Memory B cell (primary cell): ENCODE measurements at places on chromosomes 1 and 21.

DNA sequence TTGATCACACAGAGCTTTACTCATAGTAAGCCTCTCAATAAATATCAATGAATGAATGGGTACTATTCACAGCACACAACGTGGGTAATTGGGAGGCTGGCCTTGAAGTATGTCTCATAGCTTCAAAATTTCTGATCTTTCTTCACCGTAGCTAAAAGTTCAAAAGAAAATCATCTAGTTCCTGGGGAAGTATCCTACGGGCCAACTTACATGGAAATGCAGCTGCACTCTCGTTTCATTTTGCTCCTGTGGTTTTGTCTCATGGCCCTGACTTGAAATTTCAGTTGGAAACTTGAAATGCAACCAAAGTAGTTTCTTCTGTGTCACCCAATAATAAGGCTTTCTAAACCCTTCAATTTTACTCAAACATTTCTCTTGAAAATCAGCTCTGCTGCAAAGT lies 76.1 kb upstream of the CNIH3 start:
- DNase-seq, result no peak

GRCh38 chr21:44347911-44348451 lies 5.4 kb upstream of the TRPM2 start:
- DNase-seq, result no peak

DNA sequence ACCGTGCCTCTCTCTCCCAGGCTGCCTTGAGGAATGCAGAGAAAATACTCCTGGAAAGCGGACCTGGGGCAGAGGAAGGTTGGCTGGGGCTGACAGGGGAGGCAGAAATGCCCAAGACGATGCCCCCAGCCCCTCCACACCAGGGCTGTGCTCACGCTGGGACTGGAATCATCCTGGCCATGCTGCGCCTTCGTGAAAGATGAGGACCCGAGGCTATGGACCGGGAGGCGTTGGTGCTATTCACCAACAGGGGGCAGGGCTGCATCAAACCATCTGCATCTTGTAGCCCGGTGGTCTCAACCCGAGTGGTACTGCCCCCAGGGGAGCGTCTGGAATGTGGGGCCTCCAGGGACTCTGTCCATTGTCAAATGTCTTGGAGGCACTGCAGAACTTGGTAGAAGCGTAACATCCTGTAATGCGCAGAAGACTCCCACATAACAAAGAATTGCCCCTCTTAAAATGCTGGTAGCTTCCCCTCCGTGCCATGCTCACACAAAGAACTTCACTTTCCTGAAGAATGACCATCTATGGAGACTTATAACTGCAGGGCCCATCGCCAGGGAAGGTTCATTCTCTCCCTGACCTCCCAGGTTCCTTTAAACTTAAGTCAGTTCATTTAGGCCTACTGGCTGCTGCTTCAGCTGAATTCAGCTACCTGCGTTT lies 251.2 kb downstream of the RRAGC start:
- no peak for DNase-seq

DNA sequence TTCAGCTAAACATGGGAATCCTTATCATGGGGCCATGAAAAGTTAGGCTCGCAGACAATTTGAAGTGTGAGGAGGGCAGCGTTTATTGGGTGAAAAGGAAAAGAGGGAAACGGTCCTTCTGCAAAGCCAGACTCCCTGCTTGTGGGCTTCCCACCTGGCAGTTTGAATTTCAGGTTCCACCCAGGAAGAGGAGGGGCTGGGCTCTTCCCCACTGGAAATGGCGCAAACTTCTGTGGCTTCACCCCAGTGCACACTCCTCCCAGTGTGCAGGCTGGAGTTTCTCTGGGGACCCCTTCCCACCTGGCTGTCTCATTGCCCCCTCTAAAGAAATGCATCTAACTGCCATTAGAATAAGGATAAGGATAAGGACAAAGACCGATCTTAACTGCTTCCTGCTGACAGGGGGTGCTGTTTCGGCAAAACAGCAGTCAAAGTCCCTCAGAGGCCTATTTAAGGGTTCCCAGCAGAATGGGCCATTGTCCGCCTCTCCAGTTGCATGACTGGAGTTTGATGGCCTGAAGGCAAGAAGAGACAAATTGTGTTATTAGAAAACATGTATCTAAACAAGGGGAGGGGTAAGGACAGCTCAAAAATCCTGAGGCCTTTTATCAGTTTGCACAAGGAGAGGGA lies 20.4 kb downstream of the AIM2 start:
- DNase-seq, result no peak

DNA sequence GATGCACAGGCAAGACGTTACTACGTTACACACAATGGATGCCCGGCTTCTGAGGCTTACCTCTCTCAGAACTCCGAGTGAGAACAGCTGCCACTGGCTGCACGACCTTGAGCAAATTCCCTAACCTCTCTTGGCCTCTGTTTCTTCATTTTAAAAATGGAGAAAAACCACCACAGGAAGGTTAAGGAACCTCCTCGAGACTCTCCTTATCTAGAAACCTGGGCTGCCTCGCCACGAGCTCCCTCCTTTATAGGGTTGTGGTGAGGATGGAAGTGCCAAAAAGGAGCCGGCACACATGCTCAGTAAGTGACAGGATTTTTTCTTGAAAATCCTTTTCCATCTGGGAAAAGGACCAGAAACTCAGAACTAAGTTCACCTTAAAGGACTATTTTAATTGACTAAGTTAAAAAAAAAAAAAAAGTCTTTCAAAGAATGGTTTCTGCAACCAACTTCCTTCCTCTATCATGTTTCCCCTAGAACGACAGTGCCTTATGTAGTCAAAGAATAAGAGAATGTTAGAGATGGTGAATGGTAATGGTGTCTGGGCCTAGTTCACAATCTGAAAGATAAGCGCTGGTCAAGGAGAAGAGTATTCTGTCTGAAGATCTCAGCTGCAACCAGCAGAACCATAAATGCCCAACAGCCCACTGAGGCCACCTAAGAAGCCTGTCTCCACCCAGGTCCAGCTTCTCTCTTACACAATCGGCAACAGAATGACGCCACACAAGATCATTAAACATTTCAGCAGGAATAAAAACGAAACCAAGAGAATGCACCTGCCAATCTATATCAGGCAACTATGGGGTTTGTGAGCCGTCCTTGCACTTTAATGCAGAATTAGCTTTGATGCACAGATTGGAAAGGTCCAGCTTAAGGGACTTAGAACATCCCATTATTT lies 64.9 kb downstream of the SLC45A1 start:
- no peak for DNase-seq

DNA sequence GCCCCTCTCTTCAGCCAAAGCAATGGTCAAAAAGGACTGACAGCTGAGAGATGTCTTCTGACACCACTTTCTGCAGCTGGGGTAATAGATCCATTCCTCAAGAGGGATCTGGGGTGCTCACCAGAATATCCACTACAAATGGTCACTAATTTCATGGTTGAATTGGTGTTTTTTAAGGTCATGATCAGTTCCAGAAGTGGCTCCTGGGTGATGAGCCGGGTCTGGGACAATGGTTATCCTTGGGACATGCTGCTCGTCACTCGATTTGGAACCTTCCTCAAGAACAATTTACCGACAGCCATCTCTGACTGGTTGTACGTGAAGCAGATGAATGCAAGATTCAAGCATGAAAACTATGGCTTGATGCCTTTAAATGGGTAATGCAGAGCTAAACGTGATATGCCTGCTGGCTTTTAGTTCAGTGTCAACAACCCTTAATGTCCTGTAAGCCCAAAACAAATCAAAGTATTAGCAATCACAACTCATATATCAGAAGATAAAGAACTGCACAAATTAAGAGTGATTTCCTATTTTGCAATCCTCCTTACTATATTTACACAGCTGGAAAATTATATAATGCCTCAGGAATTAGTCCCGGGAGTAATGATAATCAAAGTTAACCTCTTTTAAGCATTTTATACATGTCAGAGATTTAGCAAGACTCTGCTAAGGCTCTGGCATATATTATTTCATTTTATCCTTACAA lies 20.1 kb downstream of the FMO3 start:
- DNase-seq, result no peak

DNA sequence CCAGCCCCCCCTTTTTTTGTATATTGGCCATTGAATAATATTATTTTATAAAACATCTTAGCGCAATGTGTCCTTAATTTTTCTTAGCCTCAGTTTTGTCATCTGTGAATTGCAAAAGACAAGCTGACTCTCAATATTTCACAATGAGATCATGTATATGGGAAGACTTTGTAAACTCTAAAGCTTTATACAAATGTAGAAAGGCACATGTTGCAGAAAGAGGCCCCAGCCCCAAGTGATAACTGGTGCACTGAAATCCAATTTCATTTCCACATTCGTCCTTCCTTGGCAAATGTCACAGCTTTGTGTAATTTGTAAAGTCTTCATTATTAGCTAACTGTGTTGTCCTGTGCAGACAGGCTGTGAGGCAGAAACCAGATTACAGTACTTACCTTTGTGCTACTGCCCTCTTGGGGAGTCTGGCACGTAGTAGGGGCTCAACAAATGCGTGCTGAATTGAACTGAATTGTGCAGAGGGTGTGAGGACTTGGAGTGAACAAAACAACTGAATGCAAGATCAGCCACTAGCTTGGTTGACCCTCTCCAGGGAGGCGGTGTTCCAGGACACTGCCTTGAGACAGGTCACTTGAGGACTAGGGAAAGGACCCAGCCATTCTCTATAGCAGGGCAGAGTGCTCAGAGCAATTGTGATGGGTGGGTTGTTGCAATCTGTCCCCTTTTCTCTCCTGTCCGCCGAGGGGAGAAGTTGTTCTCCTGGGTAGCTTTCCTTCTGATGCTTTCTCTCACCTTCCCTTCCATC lies 74.6 kb downstream of the LMO4 start:
- DNase-seq, result no peak

DNA sequence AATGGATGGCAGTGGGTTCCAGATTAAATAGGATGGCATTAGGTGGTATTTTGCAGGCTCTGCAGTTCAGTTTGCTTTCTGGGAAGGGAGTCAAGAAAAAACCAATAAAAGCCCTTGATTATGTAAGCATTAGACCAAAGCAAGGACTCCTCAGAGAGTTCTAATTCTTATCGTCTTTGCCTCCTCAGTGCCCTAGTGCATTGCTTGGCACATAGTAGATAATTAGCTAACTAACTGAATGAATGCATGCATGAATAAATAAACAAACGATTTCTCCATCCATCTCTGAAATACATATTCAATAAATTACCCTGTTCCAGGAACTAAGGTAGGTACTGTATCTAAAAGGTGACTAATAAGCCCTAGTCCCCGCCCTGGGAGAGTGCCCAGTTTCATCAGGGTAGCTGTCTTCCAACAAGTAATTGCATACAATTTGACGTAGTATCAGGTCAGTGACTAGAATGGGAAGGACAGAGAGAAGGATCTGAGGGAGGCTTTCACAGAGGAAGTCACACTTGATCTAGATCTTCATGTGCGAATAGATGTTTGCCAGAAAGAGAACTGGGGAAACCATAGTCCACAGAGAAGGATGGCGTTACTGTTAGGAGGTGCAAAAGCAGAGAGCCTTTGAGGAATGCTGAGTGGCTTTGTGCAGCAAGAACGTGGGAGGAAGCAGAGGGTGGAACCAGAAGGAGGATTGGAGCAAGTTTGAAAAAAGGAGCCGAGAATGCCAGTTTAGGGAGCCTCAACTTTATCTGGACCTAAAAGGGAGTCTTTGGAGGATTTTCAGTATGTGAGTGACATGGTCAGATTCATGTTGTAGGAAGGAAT lies 111.4 kb downstream of the TBX19 start:
- no peak for DNase-seq

- DNase-seq, result no peak
Measured at GRCh38 chr21:45207839-45208626, 79.7 kb downstream of the POFUT2 start.

GRCh38 chr1:154574716-154575115 lies 7.1 kb downstream of the CHRNB2 start:
- no peak for DNase-seq

DNA sequence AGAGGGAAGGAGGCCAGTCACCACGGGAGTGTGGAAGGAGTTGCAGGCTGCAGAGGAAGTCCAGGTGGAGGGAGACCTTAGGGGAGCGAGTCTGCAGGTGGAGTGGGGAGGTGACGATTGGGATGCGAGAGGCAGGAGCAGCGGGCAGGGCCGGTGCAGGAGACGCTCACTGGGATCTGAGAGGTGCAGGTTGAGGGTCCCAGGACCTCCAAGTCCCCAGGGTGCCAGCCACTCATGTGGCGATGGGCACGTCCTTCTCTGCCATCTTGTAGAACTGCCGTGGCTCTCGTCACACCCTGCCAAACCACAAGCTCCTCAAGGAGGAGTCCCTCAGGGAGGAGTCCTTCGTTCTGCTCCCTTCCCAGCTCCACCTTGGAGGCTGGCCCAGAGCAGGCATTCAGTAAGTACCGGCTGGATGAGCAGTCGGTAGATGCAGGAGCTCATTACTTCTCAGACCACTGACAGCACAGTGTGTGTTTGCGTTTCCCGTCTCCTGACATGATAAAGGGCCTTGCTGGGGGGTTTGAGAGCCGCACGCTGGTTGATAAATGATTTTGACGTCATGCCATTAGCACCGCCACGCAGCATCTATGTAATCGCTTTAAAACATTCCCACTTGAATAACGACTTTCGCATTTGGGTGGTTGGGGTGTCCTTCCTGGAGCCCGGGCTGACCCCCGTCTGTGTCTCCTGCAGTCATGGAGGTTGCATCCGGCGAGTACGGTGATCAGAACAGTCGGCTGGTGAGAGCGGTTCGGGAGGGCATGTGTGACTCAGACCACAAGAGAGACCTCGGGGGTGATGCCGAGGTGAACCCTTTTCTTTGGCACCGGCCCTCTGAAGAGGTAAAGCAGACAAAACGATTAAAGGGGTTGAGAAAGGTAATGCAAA lies 27.8 kb downstream of the TFF3 start:
- no peak for DNase-seq

DNA sequence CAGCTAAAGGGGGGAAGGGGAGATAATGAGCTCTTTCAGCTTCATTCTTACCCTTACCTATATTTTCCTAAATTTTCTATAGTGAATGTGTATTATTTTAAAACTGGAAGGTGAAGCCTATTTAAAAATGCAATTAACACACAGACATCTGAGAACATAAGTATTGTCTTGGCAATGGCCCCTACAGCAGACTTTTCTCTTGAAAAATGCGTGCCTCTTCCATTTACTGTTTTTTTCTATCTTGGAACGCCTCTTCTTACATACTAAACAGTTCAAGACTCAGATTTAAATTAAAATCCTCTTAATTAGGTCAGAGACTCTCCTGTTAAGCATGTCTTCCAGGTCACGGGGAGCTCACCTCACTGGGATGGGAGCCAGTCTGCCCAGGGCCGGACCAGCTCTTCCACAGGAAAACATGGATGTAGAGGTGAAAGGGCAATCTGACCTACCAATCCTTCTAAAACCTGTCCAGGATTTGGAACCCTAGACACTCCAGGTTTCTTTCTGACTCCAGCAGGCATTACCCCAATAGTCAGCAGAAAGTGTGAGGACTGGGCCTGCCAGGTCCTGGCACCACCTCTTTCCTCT lies 137.3 kb downstream of the ZNF281 start:
- DNase-seq, result no peak
